ENCODE measurements at places on chromosomes 6 and 20.

GRCh38 chr6:53917464-53917842 lies 122.6 kb downstream of the LRRC1 start:
- no peak for DNase-seq

GRCh38 chr6:83974409-83975050 lies 59.0 kb upstream of the MRAP2 start:
- no peak for DNase-seq

- peak; percentile 34 for DNase-seq
Measured at GRCh38 chr6:139161817-139162284, 27.0 kb downstream of the HECA start.

DNA sequence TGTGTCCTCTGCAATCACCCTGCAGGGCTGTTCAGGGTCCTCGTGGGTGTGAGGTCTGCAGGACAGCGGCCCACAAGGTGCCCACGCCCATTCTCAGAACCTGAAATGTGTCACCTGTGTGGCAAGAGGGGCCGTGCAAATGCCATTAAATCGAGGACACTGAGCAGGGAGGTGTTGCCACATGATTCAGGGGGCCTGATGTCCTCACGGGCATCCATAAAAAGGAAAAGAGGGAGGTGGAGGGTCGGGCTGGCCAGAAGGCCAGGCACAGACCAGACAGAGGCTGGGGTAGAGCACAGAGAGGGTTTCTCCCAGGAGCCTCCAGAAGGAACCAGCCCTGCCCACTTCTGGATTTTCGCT lies 239.6 kb downstream of the ERMARD start:
- no peak for DNase-seq

DNA sequence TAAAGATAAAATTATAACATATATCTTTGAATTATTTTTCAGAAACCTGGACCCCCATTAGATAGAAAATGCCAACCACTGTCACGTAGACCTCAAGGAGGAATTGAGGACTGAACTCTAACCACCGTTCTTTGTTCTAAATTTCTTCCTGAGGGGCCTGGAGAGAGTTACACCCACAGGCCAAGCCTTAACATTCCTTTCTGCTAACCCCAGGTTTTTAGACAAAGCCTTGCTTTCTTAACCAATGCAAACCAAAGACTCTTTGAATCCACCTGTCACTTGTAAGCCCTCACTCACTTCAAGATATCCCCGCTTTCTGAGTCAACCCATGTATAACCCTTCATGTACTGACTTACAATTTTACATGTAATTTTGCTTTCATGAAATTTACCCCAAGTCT lies 41.0 kb downstream of the SNX14 start:
- no peak for DNase-seq

DNA sequence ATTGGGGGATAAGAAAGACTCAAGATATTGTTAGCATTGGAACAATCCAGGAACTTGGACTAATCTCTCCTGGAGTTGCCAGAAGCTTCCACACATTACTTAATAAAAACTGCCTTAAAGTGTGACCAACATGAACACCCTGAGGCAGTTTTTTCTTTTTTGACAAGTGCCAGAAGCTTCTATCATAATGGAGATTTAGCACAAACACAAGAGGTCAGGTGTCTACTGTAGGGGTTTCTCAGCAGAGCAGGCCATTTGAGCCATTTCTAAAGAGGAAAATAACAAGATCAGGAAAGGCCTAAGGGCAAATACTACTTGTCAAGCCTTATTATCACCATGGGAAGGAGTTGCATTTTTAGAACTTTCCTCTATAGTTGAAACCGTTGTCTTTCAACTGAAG lies 361.5 kb downstream of the EPM2A start:
- DNase-seq = no peak

- no peak for DNase-seq
Measured at GRCh38 chr6:45163952-45164766, 164.0 kb upstream of the RUNX2 start.

- DNase-seq = no peak
Measured at GRCh38 chr6:24950218-24950941, 14.6 kb upstream of the RIPOR2 start.

DNA sequence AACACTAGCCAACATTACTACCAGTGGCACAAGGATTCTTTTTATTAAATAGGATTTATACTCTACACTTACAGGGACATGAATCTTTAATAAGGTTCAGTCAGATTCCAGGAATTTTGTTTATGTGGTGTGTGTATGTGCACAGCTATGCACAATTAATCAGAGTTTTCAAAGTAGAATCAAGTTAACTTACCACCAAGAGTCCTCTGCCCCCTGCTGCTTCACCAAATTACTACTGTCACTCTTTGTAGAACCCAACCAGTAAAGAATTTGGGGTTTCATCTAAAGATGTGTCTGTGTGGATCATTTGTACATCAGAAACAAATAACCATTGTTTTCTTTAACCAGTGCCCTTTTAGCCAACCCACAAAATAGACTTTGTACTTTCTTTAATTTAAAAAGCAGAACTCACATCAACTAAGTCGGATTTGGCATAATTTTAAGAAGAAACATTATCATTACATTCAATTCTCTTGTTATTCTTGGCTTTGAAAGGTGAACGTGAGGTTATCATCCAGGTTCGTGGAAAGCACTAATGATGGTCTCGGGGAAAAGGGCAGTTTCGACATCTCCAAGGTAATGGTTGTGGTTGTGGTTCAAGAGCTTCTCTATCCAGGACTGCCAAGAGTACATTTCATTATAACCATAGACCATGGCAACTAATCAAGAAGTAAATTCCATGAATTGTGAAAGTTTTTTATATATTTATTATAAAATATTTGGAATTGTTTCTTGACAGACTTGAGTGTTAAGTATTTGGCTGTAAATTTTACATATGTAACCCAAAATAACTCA lies 514.3 kb upstream of the ID4 start:
- DNase-seq = no peak

DNA sequence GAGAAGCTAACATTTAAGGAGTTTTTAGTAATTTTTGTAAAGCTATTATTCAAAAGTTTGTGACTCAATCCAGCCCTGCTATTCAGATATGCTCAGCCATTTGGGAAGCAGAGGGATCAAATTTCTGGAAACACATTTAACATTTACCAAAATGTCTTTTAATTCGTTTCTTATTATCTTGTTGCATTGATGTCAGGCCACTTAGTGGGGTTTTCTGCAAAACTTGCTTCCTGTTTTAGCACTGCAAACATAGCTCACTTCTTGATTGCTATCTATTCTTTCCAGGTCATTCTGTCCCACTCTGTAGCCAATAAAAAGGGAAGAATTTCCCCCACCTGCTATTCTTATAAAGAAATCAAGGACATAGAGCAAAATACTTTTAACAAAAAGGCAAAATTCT lies 176.9 kb upstream of the SUPT3H start:
- no peak for DNase-seq

- DNase-seq = no peak
Measured at GRCh38 chr20:1299522-1299921, 29.4 kb downstream of the SDCBP2 start.

GRCh38 chr20:26276554-26277210 lies 580.0 kb upstream of the ZNF337 start:
- no peak for DNase-seq

GRCh38 chr6:16473184-16473907 lies 235.0 kb downstream of the GMPR start:
- DNase-seq = no peak

DNA sequence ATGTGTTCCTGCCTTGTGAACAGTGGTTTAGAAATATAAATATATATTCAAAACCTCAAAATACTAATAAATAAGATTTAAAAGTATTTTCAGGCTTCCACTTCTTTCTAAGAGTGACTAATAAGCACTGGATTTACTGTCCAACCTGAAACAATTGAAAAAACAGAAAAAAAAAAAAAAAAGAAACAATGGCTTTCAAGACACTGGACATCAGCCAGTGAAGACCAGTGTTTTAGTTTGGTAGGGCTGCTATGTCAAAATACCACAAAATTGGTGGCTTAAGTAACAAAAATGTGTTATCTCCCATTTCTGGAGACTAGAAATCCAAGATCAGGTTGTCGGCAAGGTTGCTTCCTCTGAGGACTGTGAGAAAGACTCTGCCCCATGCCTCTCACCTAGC lies 101.4 kb upstream of the PDE7B start:
- no peak for DNase-seq

DNA sequence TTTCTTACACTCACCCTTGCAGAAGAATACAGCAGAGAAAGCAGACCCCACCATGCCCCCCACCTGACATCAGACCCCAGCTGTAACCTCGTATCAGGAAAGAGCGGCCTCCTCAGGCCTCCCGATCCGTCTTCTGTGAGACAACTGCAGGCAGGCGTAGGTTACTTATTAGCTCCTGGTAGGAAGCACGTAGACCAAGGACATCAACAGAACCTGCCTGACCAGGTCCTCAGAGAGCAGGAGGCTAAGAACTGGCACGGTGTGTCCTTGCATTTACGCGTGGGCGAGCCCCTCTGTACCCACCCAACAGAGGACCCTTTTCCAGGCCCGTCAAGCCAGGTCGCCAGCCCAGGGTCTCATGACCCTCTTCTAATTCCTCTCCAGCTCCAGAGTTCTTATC lies 51.0 kb downstream of the ABHD12 start:
- no peak for DNase-seq

DNA sequence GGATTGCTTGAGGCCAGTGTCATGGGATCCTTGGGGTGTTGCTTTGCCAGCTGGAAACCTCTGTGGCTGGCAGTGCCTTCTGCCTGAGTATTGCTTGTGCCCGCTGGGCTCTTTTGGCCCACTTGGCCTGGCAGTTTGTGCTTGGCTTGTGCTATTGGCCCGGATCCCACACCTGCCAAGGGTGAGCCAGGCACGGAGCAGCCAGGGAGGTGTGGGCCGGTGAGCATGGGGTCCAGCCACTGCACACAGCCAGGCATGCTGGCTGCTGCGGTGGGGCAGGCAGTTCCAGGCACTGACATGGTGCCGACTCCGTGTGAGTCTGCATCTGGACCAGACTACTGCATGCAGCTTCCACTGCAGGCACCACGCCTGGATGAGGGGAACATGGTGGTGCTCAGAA lies 62.5 kb upstream of the SYNCRIP start:
- no peak for DNase-seq

DNA sequence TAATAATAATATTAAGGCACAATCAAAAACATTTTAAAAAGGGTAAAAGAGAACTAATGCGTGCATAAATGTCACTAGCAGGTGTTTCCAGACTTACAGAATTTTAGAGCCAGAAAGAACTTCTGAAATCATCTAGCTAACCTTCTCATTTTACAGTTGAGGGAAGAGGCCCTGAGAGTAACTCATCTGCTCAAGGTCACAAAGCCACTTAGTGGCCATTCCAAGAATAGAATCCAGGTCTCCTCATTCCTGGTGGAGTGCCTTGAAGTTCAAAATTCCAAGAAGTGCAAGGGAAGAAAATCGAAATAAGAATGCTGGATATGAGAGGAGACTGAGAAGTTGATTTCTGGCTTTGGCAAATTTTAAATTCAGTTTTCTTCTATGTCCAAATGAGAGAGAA lies 3.2 kb upstream of the KIAA0408 start:
- DNase-seq = no peak

GRCh38 chr6:2232445-2232844 lies 13.0 kb downstream of the GMDS start:
- no peak for DNase-seq

- DNase-seq = no peak
Measured at GRCh38 chr20:10649080-10649796, 24.6 kb downstream of the JAG1 start.

DNA sequence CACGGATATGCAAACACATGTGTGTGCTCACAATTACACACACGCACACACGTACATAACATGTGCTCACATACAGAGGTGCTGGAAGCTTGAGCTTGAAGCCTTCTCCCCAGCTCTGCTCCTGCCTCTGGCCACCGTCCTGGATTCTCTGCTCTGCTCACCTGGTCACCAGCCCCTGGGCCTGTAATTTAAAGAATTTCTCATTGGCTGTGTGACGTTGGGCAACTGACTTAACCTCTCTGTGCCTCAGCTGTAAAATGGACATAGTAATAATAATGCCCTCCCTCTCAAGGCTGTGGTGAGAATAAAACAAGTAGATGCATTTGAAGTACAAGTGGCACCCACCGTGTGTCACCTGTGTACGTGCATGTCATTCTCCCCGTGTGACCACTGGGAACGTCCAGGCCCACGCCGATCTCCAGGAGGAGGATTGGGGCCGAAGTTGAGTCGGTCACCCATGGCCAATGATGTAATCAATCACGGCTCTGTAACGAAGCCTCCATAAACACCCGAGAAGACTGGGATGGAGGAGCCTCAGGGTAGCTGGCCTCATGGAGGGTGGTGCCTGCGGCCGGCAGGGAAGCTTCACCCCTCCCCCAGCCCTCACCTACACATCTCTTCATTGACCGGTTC lies 160.9 kb upstream of the AFDN start:
- no peak for DNase-seq

- no peak for DNase-seq
Measured at GRCh38 chr20:17959257-17959627, 9.4 kb downstream of the SNX5 start.

DNA sequence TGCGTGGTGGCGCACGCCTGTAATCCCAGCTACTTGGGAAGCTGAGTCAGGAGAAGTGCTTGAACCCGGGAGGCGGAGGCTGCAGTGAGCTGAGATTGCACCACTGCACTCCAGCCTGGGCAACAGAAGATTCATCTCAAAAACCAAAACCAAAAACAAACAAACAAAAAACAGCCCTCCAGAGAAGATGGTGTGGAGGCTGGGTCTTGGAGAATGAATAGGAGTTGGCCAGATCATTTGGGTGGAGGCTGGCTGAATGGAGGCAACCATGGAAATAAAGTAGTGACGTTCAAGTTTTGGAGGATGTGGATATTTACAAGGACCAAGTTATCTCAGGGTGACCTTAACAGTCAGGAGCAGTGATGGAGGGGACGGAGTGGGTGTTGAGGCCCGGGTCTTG lies 24.7 kb downstream of the HIVEP1 start:
- no peak for DNase-seq

DNA sequence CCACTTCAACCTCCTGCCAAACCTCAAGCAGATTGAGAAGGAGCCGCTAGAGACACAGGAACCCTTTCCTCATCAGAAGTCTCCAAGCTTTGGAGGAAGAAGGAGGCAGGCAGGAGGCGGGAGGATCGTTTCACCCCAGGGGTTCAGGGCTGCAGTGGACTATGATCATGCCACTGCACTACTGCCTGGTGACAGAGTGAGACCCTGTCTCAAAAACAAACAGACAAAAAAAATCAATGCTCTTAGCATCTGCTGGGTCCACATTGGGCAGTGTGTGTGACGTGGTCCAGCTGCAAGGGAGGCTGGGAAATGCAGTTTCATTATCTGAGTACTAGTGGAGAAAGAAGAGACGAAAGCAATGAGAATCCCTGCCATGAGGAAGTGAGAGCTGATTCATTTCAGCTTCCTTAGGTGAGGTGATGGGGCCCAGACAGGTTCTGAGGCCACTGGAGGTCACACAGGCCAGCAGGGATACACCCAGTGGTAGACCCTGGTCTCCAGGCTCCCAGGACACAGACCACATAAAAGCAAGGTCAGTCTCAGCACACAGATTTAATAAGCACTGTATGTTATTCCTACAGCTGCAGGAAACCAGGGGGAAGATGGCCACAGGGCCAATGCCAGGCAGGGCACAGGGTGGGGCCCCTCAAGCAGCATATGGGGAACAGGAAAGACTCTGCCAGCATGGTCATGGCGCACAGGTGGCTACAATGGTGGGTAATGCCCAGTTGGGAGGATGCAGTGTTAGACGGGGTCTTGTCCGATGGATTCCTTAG lies 4.3 kb downstream of the GFRA4 start:
- no peak for DNase-seq

All from stimulated activated CD4-positive, alpha-beta T cell treated with anti-CD3 and anti-CD28 coated beads, Interleukin-15, amount 100 ng/mL, for 1 hour (primary cell).